SK-N-MC (cell line): ENCODE measurements at places on chromosomes 6 and 20.

- no peak for DNase-seq
Observed at GRCh38 chr6:72972579-72972978, 252.7 kb downstream of the KHDC1L start.

- no peak for DNase-seq
Observed at GRCh38 chr6:110323258-110323657, 34.9 kb downstream of the METTL24 start.

- no peak for DNase-seq
Observed at GRCh38 chr6:137040393-137040792, 4.4 kb downstream of the IL20RA start.

DNA sequence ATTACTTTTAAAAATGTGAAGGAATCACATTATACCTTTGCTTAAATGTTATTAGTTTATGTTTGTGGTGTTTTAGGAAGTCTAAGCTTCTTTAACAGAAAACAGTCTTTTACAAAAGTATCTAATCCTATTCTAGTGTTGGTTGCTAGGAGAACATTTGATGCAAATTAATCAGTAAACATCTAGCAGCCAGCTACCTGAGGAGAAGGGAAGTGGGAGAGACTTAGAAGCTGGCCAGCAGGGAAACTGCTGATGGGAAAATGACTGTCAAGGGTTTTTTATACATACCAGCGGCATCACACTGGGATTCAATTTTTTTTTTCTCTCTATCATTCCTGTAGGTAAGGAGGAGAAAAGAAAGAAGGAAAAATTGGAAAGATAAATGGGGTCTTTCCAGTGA is 686.0 kb upstream of the MMS22L start:
- no peak for DNase-seq

DNA sequence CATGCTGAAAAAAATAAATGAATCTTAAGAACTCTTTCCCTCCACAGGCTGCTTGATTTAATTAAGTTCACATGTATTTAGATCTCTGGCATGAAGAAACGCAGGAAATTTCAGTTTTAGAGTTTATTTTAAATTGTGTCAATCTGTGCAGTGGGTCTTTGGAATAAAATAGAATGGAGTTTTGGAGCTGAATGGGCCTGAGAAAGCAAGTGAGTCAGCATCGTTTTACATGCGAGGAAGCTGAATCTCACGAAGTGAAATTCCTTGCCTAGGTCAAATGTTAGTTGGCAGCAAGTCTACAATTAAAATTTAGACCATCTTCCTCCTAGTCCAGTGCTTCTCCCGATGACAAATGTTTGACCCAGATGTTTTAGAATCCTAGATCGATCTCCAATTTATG is 22.4 kb downstream of the MAP7 start:
- no peak for DNase-seq

DNA sequence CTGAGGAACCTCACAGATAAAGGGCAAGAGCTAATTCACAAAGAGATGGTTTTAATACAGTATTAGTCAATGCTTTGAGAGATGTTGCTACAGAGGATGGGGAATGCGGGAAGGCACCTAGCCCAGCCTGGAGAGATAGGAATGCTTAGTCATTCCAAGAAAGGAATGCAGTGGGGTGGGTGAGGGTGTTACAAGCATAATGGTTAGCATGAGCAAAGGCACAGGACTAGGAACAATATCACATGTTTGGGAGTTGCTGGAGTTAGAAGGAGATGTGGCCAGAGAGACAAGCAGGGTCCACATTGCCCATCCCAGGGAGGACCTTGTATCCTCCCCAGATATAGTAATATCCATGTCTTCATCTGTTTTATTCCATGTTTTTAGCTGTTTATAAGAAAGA is 107.0 kb upstream of the OGFRL1 start:
- DNase-seq: no peak

- no peak for DNase-seq
Observed at GRCh38 chr6:115847671-115848070, 213.0 kb downstream of the FRK start.

GRCh38 chr6:21219241-21219640 is 374.3 kb upstream of the SOX4 start:
- DNase-seq: no peak

- DNase-seq: no peak
Observed at GRCh38 chr6:75351570-75351969, 67.0 kb upstream of the TMEM30A start.

DNA sequence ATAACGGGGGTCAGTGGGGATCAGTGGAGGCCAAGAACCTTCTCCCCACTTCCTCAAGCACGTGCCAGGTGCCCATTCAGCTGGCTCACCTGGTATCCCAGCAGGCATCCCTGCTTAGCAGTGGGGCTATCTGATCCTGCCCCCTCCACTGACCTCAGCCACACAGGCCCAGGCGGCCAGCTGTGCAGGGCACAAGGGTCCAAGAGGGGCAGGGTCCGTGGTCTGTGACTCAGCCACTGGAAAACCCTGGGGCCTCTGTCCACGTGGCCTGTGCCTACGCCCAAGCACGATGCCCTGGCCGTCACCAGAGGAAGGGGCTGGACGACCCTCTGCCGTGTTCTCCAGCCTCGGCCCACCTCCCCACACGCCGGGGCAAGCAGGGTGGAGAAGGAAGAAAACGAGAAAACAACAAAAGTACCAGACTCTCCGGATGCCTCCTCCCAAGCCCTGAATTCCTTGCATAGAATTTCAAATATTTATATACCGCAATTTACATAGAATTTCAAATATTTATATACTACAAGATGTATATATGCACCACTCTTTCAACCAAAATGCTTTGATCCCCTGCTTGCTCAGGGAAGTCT is 12.1 kb downstream of the PXDC1 start:
- DNase-seq: no peak

GRCh38 chr20:32411955-32412706 is 54.0 kb downstream of the ASXL1 start:
- no peak for DNase-seq

GRCh38 chr6:11317885-11318771 is 85.7 kb upstream of the NEDD9 start:
- no peak for DNase-seq

DNA sequence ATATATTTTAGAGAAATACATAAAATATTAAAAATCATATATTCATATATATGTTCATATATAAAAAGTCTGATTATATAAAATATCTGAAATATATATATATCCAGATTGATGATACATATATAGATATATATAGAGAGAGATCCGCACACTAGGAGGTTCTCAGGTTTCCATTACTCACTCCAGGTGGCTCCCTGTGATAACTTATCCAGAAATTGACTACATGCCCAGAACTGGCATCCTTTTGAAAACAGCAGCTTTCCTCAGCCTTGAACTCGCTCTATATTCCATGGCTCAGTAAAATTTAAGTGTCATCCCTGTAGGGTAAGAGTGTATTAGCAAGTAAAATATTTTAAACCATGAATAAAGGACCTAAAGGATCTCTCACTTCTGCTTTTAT is 206.8 kb downstream of the TINAG start:
- no peak for DNase-seq

GRCh38 chr6:169944415-169944814 is 193.0 kb downstream of the ERMARD start:
- no peak for DNase-seq

- no peak for DNase-seq
Observed at GRCh38 chr6:47573109-47573508, 95.5 kb downstream of the CD2AP start.

- DNase-seq: no peak
Observed at GRCh38 chr6:111147440-111147839, 60.1 kb downstream of the SLC16A10 start.
